CD4-positive, alpha-beta T cell treated with Interleukin-12 subunit alpha and Interleukin-12 subunit beta, for 1 hour (primary cell): ENCODE measurements at places on chromosomes 2 and 18.

DNA sequence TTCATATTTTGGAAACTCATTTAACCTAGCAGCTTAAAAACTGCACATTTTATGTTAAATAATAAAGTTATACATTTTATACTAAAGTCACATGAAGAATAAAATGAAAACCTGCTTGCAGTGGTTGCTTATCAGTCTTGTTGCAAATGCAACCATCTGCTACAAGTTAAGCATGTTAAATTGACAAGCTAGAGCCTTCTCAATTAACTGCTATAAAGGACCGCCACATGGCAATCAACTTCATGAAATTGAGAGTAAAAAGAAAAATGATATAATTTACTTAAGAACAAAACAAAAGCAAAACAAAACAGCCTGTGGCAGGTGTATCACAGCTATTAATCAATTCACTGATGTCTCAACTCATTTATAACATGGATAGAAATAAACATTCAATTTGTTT is 78.7 kb downstream of the RTTN start:
- no peak for DNase-seq

DNA sequence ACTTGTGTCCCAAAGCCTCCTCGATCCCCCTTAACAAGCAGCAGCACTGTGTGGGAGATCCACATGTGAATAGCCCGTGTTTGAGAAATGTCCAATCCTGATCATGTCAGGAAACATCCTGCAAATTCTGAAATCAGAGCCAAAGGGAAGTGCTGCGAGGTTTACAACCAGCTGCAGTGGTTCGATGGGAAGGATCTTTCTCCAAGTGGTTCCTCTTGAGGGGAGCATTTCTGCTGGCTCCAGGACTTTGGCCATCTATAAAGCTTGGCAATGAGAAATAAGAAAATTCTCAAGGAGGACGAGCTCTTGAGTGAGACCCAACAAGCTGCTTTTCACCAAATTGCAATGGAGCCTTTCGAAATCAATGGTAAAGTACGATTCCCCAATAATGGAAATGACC is at the start of gene MARCO:
TSS of gene MARCO (plus strand) at position 164 of the 400 bp plus-strand sequence. CDS start at position 271, 107 bp downstream.
- DNase-seq: no peak

DNA sequence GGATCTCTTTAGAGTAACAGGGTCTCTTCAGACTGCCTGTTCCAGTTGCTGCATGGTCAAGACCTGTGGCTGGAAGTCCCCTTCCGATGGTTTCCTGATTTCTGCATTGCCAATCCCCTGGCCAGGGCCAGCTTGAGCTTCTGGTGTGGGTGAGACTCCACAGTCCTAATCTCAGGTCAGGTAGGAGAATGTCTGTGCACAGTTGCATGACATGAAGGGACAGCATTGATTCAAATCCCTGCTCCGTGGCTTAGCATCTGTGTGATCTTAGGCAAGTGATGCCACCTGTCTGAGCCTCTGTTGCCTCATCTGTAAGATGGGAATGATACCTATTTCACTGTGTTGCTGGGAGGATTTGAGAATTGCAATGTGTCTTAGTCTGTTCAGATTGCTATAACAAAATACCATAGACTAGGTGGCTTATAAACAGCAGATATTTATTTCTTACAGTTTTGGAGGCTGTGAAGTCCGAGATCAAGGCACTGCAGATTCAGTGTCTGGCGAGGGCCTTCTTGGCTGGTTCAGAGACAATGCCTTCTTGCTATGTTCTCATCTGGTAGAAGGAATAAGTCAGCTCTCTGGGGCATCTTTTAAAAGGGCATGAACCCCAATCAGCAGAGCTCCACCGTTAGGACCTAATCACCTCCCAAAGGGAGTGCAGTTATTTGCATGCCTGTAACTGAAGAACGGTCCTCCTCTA is 66.2 kb downstream of the ATOH8 start:
- DNase-seq: no peak

DNA sequence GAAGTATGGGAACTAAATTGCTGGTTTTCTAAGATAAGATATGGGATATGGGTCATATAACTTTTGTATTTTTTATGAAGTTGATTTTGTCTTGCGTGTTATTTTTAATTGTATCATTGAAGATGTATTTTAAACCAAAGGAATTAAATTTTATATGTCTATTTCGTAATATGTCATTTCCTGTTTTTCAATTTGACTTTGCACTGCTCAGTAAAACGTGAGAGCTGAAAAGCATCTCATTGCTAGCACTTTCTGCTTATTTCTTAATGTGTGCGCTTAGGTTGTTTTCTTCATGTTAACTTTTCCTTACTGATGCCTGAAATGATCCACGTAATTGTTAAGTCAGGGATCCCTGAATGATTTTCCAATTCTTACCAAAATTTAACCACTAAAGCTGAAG is 41.2 kb upstream of the KLF11 start:
- DNase-seq: no peak

DNA sequence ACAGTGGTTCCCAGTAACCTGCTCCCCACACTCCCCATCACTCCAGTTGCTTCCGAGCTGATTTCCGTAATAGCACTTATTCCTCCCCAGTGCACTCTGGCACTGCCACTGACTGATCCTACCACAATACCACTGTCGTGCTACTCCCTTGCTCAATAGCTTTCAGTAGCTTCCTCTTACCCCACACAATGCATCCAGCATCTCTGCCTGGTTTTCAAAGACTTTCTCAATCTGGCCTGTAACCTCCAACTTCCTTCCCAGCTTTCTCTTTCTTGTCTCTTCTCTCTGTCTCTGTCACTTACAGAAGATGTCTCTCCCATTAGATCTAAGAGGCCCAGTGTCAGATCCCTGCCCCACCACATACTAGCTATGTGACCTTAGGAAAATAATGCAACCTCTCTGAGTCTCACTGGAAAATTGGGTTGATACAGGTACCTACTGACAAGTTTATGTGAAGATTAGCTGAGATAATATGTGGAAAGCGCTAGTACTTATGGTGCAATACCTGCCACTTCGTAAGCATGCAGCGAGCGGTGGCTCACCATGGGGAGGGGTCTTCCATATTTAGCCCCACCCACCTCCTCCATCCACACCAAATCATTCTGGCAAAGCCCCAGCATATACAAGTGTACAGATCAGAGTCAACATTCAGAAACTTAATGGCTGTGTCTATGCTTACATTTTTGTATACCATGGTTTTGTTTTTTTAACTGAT is 36.7 kb downstream of the SFXN5 start:
- DNase-seq: no peak

DNA sequence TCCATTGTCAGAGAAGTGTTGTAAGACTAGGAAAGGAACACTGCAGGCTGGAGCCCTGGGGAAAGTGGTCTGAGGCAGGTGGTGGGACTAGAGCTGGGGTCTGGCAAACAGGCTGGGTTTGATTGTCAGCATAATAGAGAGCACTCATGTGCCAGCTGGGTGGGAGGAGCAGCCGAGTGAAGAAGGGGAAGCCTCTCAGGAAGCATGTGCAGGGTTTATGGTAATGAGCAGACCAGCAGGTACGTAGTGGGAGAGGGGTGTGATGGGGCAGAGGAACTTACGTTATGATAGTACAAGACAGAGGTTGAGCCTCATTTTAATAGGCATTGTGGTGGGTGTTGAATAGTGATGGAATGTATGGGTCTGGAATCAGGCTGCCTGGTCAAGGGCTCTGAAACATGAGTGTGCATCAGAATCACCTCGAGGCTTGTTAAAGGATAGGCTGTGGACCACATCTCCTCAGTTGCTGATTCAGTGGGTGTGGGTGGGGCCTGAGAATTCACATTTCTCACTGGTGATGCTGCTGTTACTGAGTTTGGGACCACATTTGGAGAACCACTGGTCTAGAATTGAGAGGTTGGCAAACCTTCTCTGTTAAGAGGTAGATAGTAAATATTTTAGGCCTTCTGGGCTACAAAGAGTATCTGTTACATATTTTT is 1.7 kb upstream of the MGAT5 start:
- no peak for DNase-seq

DNA sequence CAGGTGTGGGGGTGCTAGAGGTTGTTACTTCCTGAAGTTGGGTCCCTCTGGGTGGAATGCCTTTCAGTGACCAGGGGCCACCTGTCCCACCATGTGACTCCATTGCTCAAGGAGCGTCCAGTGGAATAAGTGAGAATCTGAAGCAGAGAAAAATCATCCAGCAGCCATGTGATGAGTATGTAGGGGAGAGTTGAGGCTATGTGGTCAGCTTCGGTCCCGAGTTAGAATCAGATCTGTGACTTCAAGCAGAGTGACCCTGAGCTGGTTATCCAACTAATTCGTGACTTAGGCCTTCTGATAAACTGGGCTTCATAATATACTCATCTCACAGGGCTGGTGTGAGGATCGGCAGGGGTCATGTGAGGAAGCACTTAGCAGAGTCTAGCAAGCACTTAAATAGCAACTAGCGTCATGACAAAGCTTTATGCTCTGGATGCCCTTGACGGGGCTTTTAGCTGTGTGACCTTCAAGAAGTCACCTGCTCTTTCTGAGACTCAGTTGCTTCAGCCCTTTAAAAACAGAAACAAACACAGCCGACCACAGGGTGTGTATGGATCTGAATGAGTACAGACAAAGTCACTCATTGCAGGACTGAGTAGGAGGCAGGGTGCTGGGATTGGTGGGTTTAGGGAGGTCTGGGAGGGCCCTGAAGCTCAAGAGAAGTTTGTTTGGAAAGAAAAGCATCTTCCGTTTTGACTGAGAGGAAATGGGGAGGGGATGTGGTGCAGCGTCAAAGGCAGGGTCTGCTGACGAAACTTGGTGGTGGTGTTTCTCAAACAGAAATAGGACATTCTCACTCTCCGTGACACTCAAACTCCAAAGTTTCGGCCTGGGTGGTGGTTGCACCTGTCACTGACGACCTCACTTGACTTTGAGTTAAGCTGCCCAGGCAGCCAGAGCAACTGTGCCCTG is 264.0 kb upstream of the CXCR4 start:
- peak; percentile 72 for DNase-seq

- no peak for DNase-seq
These were observed 131.2 kb upstream of the ERBB4 start for GRCh38 chr2:212669761-212670160.

DNA sequence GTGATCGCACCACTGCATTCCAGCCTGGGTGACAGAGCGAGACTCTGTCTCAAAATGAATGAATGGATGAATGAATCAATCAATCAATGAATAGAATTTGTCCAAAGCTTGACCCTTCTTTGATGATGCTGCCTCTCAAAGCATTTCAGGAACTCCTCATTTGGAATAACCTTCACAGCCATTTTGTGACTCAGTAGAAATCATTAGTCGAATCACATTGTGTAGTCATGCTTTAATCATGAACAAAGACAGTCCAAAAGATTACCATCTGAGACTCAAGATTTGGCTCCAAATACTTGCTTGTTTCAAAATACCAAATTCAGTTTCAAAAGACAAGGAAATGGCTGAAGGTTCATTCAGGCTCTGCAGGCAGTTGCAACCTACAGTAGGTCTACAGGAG is 83.1 kb downstream of the VWA3B start:
- no peak for DNase-seq

- no peak for DNase-seq
These were observed 27.1 kb upstream of the FMNL2 start for GRCh38 chr2:152307863-152308262.

GRCh38 chr18:74252039-74252395 is 39.7 kb downstream of the CYB5A start:
- no peak for DNase-seq

DNA sequence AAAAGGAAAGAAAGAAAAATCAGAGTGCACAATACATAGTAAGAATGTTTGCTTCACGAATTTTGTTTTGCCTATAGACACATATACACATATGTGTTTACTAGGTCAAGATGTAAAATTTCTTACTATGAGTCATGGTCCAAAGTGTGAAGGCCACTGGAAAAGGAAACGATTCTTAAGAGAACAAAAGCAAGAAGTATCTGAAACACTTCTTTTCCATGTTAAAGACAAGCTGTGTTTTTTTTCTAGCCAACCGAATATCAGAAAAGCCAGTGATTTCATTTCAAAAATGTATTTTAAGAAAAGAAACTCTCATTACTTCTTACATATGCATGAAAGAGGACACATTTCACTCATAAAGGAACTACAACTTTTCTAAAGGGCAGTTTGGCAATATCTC is 24.9 kb downstream of the PECR start:
- DNase-seq: no peak

DNA sequence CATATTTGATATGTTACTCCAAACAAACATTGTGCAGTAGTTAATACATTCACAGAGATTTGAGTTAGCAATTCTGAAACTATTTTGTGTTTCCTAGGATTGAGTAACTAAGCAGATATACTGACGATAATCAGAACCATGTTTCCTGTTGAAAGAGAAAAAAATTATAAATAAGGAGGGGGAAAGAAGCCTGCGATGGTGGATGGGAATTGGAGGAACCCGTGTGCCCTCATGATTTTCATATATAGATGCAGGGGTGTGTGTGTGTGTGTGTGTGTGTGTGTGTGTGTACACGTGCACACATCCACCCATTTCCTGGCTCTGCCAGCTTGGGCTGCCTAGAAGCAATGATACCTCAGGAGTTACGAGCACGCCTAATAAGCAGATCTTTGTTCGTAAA is 56.9 kb downstream of the LPIN2 start:
- peak; percentile 67 for DNase-seq

DNA sequence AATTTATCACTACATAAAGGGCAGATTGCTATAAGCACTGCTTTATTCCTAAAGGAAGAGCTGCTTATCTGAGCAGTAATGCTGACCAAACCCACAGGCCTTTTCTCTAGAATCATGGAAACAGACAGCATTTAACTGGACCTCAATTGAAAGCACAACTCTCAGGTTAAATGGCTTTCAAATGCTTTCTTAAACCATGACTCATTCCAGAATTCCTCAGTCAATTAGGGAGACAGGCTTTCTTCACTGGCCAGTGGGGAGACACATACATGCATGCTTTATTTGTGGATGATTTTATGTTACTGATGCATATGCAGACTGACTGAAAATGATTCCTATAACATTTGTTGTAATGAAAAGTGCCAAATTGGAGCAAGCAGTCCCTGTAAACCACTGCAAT is 114.6 kb downstream of the ACVR1 start:
- no peak for DNase-seq

DNA sequence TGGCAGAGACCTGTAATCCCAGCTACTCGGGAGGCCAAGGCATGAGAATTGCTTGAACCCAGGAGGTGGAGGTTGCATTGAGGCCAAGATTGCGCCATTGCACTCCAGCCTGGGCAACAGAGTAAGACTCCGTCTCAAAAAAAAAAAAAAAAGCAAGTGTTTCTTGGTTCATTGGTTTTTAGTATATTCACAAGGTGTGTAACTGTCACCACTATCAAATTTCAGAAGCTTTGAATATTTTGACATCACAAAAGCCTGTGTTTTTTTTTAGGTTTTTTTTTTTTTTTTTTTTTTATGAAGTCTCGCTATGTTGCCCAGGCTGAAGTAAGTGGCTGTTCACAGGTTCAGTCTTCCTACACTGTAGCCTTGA is 16.7 kb downstream of the DDX1 start:
- DNase-seq: no peak

GRCh38 chr2:74646201-74646600 is 1.9 kb downstream of the M1AP start:
- DNase-seq: no peak

DNA sequence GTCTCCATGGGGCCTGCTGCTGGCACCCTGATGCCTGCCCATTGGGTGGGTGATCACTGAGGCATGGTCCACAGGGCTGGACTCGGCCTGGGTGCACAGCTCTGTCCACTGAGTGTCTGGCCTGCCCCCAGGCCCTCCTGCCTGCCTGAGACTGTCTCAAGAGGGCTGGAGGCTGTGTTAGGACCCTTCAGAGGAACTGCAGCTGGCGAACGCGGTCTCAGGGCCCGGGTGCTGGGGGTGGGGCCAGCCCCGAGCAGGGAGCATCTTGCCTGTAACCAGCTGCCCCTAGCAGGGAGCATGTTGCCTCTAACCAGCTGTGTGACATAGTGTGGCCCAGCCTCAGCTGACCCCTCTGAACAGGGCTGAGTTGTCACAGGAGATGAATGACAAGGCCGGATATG is 50.0 kb downstream of the TWIST2 start:
- no peak for DNase-seq

GRCh38 chr18:8870528-8870927 is 165.2 kb downstream of the MTCL1 start:
- no peak for DNase-seq
